ENCODE measurements at places on chromosomes 1 and 21.
A peak's percentile ranks its signal among the peaks of the same experiment; 100 is the strongest.

DNA sequence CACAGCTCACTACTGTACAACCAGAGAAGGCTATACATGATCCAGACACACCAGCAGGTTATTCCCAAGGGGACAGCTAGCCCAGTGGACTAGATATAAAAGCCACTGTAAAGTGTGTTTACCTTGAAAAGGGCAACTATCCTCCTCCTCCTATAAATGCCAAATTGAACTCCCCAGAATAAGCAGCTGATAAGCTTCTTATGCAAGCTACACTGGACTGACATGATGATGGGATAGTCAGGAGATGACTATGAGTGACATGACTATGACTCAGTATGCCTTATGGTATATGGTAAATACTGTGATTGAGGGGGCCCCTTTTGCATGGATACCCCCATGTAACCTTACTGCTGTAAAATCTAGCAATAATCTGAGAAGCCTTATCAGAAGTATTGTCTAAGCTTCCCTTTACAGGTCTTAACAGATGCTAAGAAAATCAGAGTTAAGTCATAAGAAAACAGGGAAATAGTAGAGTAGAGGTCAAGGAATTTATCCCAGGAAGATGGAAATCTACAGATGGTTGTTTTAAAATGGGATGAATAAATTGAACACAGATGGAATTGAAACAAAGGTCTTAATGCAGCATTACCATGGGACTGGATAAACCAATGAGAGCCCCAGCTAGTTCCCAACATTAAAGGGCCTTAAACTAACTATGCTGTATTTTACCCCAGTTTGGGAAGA is 55.8 kb downstream of the TRIM33 start:
- no peak for DNase-seq

- DNase-seq: no peak
Measured at GRCh38 chr1:13779930-13780329, 79.9 kb downstream of the PRDM2 start.

- DNase-seq: no peak
Measured at GRCh38 chr21:37273440-37273839, 6.3 kb upstream of the VPS26C start.

GRCh38 chr1:172845371-172845770 is 186.5 kb downstream of the FASLG start:
- peak; percentile 13 for DNase-seq

GRCh38 chr1:87783315-87783714 is 454.6 kb downstream of the LMO4 start:
- no peak for DNase-seq

DNA sequence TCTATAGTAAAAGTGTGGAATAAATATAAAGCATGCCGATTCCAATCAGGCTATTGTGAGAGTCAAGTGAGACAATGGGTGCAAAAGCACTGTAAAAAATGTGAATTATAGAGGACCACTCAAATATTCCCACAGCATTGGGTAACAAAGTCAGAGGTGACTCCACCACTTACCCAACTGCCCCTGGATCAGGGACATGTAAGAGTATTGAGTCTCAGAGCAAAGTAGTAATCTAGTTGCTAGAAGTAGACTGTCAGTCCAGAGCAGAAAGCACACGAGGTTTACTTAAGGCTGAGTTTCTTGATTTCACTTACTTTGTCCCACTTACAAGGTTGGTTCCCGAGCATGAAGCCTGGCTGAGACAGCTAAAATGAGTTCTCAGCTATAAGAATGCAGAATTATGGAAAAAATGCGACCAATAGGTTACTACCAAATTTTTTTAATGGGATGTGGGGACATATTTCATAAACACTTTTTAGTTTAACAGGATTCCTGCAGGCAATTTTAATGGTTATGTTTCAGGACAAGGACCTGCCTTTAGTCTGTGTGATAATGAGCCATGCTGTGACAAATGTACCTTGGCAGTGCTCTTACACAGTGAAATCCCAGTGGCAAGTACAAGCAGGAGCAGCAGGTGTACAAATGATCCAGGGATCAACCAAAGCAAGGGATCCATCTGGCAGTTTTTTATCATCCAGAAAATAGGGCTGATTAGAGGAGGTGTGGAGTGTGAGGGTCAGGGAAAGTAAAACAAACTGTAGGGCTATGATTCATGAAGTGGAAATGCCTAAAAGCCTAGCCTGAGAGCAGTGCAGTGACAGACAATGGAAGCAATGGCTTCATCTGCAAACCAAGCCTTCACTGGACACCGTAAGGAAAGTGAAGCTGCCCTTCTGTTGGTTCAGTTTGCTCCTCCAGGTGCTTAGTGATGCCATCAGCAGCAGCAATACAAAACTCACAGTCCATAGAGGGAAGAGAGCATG is 156.2 kb upstream of the SPAG17 start:
- no peak for DNase-seq

GRCh38 chr21:39007985-39008384 is 175.3 kb downstream of the PSMG1 start:
- DNase-seq: no peak

DNA sequence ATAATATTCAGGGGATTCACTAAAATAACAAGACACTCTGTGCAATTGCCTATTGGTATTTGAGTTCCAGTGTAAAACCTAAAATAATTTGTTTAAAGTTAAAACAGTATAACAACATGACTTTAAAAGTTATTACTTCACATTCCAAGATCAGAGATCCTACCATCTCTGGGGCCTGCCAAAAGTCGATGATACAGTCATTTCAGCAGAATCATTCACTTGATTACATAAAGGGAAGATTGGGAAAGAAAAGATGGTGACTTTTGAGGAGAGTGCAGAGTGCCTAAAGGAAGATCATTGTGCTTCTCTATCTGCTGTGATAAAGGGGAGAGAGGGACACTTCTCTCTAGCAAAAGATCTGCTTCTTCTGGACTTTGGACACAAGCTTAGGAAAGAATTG is 784.4 kb upstream of the ADGRL4 start:
- no peak for DNase-seq

DNA sequence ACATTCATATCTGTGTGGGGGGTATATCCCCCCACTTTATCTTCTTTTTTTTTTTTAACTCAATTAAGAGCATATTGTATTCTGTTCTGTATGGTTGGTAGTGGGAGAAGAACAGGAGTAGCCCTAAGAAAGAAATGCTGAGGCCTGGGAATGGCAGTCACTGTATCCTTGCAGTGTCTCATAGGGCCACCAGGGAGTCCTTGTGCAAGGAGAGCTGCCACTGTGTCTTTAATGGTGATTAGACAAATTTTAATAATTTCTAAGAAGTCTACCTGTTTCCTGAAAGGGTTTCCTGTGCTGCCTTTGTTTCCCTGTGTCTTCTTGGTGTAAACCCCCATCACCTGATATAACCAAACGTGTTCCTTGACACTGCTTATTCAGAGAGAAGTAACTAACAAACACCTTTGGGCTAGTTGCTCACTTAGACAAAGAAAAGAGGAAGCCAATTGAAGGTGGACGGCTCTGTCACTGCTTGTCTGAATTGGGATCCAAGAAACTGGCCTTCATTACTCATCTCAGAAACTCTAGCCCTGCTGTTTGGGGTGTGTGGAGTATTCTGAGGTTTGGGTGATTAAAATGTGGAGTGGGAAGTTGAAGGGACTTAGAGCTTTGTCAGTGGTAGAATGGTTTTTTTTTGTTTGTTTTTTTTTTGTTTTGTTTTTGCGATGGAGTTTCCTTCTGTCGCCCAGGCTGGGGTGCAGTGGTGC is 15.2 kb downstream of the GIPC2 start:
- no peak for DNase-seq

GRCh38 chr1:9653491-9654050 is 2.0 kb downstream of the PIK3CD start:
- no peak for DNase-seq

DNA sequence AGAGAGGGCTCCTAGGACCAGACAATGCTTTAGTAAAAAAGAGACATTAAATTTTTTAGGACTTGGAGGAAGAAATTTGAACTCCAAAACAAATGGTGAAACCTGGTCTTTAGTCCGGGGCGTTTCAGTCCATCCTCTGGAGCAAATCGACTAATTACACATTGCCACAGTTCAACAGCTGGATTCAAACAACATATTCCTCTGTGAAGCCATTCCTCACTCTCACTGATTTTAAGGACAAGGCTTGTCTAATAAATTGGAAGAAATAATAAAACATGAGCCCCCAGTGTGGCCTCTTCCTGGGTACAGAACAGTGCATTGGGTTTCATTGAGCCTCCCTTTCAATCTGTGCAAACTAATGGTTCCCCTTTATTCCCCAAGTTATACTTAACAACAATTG is 165.1 kb downstream of the UCK2 start:
- DNase-seq: no peak

- no peak for DNase-seq
Measured at GRCh38 chr1:94721240-94721639, 98.9 kb upstream of the SLC44A3 start.

DNA sequence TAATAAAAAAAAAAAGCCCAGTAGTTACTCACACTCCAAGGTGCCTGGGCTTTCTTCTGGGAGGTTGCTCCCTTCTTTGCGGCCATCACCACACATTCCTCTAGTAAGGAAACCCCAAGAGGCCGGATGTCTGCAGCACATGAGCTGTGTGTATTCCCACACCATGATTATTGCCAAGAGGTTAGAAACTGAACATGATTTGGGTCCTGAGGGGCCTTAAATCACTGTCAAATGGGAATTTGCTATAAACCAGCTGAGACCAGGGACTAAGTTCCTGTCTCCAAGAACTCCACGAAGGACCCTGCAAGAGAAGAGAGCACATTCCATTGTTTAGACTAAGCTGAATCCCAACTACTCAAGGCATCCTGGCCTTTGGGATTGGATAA is 85.3 kb upstream of the SSX2IP start:
- no peak for DNase-seq

DNA sequence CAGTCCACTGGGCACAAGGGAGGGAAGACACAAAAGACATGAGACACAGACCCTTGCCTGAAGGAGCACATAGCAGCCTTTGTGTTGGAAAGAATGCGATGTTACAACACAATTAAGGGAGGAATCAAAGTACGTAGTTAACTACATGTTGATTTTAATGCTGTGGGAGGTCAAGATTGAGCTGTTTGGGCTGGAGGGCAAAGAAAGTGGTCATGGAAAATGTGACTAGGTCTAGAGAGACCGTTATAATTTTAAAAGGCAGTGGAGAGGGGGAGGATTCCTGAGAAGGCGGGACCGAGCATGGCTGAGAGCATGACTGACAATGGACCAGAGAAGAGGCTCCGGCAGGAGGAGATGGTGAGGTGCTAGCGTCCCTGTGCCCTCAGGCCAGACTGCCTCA is 111.8 kb upstream of the ATP1A1 start:
- DNase-seq: no peak

GRCh38 chr1:111619635-111620440 is at the start of gene RAP1A:
TSS of gene RAP1A (plus strand) at chr1:111619789. CDS start at chr1:111691361, 71,572 bp downstream.
- DNase-seq: peak; percentile 98
